ENCODE measurements at places on chromosomes 3 and 15. TPM values are rescaled to one million over a fixed set of nuclear protein-coding genes. Genes with fewer than 3 reads are reported as not detected.

GRCh38 chr3:122324871-122325323, at the start of gene CSTA:
Gene CSTA (plus strand): TSS chr3:122325248. CDS start chr3:122325293, 45 bp downstream.
- no peak for DNase-seq

GRCh38 chr3:147354623-147355022, 51.7 kb downstream of the ZIC4 start:
- DNase-seq = no peak

DNA sequence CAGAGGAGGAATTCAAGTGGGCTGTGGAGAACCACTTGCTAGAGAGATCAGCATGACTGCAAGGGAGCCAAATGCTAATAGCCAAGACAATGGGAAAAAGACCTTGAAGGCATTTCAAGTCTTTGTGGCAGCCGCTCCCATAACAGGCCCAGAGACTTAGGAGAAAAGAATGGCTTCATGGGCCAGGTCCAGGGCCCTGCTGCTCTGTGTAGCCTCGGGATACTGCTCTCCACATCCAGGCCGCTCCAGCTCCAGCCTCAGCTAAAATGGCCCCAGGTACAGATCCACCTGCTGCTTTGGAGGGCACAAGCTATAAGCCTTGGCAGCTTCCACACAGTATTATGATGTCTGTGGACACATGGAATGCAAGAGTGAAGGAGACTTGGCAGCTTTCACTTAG, 157.7 kb downstream of the NECTIN3 start:
- DNase-seq = no peak

DNA sequence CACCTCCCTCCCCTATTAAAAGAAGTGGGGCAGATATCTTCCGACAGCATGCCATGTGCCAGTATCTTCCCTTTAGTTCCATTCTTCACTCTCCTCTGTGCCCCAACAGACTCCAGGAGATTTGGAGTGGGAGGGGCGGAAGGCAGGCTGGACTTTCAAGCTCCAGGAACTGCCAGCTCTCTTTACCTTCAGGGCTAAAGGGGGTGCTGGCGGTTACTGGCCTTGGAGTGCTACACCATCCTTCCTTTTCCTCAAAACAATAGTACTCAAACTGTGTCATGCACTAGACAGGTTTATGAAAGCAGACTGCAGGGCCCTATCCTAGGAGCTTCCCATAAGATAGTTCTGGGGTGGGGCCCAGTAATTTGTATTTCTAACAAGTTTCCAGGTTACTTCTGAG, 6.0 kb downstream of the LINS1 start:
- DNase-seq = no peak

The SLCO2A1 gene
- total RNA-seq = 29.1 TPM

Measured in uterus (tissue), 4 donors.